Lower leg skin (tissue), 4 donors: ENCODE measurements at places on chromosomes 4 and X.

DNA sequence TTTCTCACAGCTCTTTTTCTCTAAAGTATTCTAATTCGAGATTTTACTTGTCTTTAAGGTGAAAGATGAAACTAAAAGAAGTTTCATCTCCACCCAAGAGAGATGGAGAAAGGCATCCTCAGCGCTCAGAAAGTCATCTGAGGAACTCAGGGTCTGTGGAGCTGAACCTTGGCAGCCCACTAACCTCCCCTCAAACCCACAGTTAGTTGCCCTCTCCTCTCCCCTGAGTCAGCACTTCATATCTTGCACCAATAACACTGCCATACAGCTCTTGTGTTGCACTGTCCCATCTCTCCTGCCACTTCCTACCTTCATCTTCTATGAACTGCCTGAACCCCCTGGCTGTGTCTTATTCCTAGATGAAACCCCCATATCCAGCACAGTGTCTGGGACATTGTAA, 184.8 kb downstream of the RAB28 start:
- DNase-seq, result no peak

- DNase-seq, result no peak
Observed at GRCh38 chr4:110683601-110684000, 60.7 kb upstream of the PITX2 start.

- no peak for DNase-seq
Observed at GRCh38 chr4:164716901-164717300, 37.0 kb upstream of the SMIM31 start.

DNA sequence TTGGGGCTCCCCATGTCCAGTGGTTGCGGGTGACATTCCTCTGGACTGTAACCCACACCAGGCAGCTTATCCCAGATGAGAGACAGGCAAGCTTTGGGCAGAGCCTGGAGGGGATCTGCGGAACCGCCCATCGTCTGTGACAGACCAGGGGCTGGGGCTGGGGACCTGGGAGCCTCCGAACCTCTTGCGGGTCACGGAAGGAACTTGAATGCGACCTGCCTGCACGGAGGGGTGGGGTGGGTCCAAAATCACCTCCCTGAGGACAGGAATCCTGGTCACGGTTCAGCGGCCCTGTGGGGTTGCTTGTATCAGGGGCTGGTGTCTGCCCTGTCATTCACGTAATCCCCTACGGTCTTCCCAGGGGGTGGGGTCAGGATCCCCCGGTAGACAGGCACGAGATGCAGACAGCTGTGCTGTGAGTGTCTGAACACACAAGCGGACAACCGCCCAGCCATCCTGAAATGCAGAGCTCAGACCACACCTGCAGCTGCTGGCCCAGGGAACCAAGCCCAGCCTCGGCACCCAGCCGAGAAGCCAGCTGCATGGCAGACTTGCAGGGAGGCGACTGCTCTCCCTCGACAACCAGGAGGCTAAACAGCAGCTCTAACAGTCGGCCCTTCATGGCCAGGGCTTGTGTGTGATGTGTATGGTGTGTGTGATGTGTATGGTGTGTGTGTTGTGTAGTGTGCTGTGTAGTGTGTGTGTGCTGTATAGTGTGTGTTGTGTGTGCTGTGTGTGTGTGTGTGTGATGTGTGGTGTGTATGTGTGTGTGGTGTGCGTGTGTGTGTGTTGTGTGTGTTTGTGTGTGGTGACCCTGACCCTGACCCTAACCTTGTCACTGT, 105.9 kb upstream of the ADRA2C start:
- DNase-seq, result no peak
